ENCODE measurements at places on chromosomes 7 and 10.

GRCh38 chr7:40213856-40214255, 79.1 kb downstream of the SUGCT start:
- no peak for DNase-seq

DNA sequence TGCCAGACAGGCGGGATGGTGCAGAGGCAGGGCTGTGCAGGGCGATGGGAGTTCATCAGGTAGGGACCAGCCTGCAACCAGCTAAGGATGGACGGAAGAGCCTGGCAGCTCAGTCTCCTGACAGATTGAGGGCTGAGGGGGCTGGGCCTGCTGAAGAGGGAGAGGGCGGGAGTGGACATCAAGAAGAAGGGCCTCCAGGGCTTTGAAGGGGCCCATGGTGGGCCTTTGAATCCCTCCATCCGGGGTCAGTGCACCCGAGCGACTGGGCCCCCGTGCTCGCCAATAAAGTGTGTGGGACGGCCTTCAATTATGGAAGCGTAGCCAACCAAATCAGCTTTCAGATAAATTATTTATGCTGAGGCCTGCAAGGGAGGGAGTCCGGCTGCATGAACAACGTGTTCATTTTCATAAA, 431.2 kb downstream of the RPS24 start:
- DNase-seq = no peak

DNA sequence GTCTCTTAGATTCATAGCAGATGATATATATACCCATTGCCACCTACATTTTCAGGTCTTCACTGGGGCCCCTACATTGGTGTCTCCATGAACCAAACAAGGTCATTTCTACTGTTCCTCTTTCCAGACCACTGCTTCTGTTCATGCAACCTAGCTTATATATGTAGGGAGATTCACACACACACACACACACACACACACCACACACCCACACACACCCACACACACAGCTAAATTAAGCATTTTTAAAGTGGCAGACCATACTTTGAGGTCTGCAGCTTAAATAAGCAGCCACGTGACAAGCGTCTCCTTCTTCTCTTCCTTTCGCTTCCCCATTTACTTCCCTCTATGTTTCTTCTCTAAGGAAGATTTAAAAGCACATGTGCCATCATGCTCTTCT, 70.0 kb upstream of the CC2D2B start:
- no peak for DNase-seq

- DNase-seq = no peak
These were observed 32.4 kb downstream of the DRGX start for GRCh38 chr10:49363309-49364031.

- peak; percentile 23 for DNase-seq
These were observed 68.9 kb downstream of the DYNC1I1 start for GRCh38 chr7:95840953-95841950.

GRCh38 chr7:151688236-151688780, 168.6 kb upstream of the RHEB start:
- no peak for DNase-seq

GRCh38 chr10:12465385-12466136, 116.2 kb downstream of the CAMK1D start:
- no peak for DNase-seq

GRCh38 chr10:8439040-8439439, 384.6 kb downstream of the GATA3 start:
- no peak for DNase-seq

DNA sequence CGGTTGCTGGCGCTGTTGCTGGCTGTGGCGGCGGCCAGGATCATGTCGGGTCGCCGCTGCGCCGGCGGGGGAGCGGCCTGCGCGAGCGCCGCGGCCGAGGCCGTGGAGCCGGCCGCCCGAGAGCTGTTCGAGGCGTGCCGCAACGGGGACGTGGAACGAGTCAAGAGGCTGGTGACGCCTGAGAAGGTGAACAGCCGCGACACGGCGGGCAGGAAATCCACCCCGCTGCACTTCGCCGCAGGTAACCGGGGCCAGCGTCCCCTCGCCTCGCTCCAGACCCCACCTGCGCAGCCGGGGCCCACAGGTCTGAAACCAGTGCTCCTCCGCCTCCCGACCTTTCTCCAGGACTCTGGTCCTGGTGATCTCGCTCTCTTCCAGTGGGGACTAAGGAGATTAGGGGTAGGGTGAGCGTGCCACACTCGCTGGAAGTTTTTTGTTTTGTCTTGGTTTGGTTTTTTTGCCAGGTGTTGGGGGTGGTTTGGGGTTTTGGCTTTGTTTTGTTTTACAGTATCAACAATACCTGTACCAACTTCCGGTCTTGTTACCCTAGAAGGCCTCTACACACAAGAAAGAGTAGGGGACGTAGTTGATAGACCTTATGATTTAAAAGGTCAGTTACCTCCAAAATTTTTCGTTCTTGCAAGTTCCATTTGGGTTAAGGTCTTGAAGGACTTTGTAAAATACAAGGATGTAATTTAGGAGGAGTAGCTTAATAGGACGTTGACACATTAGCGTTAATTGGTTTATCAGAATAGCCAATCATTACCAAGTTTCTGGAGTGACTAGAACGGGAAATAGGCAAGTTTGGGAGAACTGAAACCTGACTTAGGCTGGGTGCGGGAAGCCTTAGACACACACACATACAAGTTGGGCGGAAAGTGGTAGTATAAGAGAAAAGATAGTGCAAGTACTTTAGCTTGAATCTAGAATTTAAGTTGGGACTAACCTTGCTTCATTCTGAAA, 704 bp downstream of the TNKS2 start:
- peak; percentile 8 for DNase-seq

GRCh38 chr7:87874066-87874465, 2.1 kb downstream of the SLC25A40 start:
- DNase-seq = no peak

GRCh38 chr10:35236739-35237138, 99.6 kb upstream of the CCNY start:
- no peak for DNase-seq

- DNase-seq = no peak
These were observed 76.8 kb upstream of the NANOS1 start for GRCh38 chr10:118952493-118953295.

DNA sequence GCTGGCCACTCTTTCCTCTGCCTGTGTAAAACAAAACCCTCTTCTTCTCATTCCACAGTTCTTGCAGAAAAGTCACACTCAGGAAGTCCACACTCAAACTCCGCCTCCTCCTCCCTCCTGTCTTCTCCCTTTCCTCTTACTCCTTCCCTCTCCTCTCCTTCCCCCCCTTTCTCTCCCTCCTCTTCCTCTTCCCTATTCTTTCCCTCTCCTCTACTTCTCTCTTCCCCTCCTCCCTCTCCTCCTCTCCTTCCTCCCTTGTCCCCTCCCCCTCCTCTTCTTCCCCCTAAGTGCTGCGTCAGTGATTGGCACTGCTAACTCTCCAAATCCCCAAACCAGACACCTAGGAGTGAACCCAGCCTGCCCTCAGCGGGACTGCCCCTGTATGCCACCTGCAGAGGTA, 67.0 kb downstream of the ZNF467 start:
- DNase-seq = no peak

- DNase-seq = no peak
These were observed 119.0 kb downstream of the BTAF1 start for GRCh38 chr10:92042541-92042940.

- DNase-seq = no peak
These were observed 3.3 kb downstream of the INSYN2A start for GRCh38 chr10:127193125-127193524.

- DNase-seq = no peak
These were observed 906.9 kb downstream of the CCSER2 start for GRCh38 chr10:85235258-85235657.

GRCh38 chr7:6007386-6007785, 1.5 kb downstream of the PMS2 start:
- no peak for DNase-seq

GRCh38 chr10:79310911-79311573, 36.2 kb upstream of the PPIF start:
- no peak for DNase-seq

GRCh38 chr7:97021747-97022490, 2.7 kb downstream of the DLX5 start:
- no peak for DNase-seq

DNA sequence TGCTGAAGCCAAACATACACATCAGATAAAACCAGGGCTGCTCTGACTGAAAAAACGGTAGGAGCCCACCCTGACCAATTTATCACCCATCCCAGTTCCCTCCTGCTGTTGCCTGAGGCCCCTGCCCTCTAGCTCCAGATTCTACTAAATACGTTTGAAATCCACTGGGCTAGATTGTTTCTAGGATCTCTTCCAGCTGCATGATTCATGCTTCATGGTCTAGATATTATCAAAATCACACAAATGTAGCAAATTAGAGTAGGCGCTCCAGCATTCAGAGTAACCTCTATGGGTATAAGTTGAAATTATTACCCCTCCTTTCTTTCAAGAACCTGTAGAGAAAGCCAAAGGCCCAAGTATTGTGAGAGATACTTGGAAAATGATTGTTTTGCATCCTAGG, 151.2 kb upstream of the FAM13C start:
- no peak for DNase-seq

- DNase-seq = peak; percentile 9
These were observed 15.5 kb downstream of the SVIL start for GRCh38 chr10:29619241-29619669.

DNA sequence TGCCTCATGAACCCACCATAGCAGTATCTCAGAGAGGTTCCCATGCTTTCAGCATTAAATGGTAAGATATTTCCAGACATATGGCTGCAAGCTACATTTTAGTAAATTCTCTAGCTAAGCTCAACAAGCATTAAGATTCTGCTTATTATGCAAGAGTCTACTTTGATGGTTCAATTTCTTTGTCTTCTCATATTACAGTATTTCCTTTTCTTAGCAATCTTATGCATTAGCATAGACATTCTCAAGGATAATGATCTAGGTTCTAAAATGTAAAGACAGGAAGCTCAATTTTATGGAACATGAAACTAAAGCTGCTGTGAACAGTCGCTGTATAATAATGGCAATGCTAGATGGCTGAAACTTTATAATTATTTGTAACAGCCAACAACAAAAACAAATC, 39.2 kb downstream of the MEOX2 start:
- no peak for DNase-seq

DNA sequence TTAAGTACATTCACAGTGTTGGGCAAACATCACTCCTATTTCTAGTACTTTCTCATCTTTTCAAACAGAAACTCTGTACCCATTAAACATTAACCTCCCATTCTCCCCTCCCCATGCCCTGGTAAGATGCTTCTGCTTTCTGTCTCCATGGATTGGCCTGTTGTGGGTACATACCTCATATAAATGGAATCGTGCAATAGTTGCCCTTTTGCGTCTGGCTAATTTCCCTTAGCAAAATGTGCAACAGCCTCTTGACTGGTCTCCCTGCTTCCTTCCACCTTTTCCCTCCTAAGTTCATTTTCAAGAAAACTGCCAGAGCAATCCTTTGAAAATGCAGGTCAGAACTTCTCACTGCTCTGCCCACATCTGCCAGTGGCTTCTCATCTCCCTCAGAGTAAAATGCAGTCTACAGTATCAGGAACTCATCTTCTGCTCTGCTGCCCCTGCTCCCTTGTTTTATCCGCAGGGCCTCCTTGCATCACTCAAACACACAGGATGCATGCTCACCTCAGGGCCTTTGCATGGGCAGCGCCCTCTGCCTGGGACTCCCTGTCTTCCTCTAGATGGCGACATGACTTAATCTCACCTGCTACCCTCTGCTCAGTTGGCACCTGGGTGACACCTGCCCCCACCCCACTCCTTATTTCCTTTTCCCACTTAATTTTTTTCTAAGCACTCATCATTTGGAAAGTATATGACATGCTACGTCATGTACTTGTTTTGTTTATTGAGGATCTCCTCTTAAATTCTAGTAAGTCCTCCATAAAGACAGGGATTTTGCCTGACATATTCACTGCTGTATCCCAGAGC, 44.3 kb upstream of the ECHDC3 start:
- DNase-seq = no peak

DNA sequence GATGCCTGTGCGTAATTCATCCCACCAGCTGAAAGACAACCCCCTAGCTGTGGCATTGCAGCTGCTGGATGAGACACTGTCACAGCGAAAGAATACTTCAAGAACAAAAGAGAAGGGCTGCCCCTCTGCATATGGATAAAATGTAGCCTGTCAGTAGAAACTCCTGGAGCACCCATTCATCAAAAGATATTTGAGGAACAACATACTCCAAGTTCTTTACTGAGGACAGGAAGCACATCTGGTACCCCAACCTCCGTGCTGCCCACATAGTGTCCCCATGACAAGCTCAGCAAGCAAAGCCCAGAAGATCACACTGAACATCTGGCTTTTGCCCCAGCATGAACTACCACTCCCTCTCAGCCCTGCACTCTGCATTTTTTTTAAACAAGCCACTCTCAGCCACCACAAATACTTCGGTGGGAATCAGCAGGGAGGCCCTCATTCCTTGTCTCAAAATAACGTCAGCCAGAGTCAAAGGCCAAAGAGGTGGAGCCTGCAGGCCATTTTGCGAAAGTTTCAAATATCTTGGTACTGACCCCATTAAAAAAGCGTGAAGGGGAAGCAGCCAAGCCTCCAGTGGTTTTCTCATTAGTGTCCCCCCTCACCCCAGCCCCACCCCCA, 1.7 kb downstream of the CREB3L2 start:
- peak; percentile 63 for DNase-seq

GRCh38 chr10:132281915-132282666, 25.7 kb downstream of the STK32C start:
- DNase-seq = peak; percentile 56

GRCh38 chr7:113247198-113247597, 128.8 kb upstream of the SMIM30 start:
- no peak for DNase-seq

DNA sequence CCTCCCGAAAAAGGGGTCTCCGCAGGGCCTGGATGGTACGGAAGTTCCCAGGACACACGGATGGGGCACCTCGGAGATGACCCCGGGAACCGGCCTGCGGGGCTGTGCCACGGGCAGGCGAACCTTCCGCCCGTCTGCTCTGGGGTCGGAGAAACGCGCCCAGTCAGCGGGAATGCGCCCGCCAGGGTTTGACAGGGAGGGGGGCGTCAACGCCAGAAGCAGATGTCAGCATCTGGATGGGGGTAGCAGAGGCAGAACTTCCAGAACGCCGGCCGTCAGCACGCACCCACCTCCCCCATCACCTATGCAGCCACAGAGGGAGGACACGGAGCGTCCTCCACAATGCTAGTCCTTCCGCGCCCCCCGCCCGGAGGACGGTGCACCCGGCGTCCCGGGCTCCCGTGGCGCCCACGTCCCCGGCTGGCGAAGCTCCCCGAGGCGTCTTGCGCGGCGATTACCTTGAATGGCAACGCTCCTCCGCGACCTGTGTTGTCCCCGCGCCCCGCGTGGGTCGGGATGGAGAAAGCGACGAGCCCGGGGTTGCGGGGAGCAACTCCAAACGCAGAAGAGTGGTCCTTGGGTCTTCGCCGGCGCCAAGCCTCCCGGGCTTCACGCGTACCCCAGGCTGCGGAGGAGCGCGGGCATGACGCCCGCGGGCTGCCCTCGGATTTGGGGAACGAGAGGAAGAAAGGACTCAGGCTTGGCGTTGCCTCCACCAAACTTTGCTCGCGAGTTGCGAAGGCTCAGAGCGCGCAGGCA, 561 bp downstream of the FGFR2 start:
- DNase-seq = no peak

- no peak for DNase-seq
These were observed 107.0 kb upstream of the AKR1E2 start for GRCh38 chr10:4719036-4719435.

- no peak for DNase-seq
These were observed 54.2 kb downstream of the DOCK1 start for GRCh38 chr10:126959431-126959830.

GRCh38 chr7:71488308-71488707, 356.4 kb downstream of the GALNT17 start:
- no peak for DNase-seq

All from NCI-H1417 (cell line).